ENCODE measurements at places on chromosomes 2 and 18. TPM values are rescaled to one million over a fixed set of nuclear protein-coding genes. Genes with fewer than 3 reads are reported as not detected.

- DNase-seq = no peak
Observed at GRCh38 chr2:148658807-148659722, 14.5 kb downstream of the EPC2 start.

GRCh38 chr2:222239091-222239490, 59.7 kb downstream of the PAX3 start:
- no peak for DNase-seq

DNA sequence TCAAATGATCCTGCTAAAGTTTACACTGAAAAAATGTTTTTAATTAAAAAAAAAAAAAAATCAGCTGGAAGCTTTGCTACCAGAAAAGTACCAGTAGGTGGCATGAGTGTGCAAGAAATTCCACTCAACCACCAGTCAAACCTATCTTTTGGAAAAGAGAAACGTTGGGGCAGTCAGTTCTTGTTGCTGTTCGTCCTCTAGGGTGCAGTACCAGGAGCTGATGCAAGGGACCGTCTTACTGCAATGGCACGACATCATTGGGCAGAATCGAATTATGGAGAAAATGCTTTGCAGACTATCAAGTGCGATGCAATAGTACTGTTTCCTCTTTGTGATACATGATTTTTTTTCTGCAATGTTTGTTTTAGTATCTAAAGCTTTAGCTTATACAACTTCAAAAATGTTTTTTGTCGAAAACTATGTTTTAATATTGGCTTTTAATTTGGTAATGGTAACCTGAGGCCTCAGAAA, 18.3 kb downstream of the YPEL5 start:
- DNase-seq = peak; percentile 93

GRCh38 chr2:117956036-117956796, 57.7 kb downstream of the CCDC93 start:
- DNase-seq = no peak

GRCh38 chr2:30235008-30235655, 3.8 kb downstream of the LBH start:
- DNase-seq = peak; percentile 24

- no peak for DNase-seq
Observed at GRCh38 chr2:239035997-239036731, 188.3 kb downstream of the TWIST2 start.

DNA sequence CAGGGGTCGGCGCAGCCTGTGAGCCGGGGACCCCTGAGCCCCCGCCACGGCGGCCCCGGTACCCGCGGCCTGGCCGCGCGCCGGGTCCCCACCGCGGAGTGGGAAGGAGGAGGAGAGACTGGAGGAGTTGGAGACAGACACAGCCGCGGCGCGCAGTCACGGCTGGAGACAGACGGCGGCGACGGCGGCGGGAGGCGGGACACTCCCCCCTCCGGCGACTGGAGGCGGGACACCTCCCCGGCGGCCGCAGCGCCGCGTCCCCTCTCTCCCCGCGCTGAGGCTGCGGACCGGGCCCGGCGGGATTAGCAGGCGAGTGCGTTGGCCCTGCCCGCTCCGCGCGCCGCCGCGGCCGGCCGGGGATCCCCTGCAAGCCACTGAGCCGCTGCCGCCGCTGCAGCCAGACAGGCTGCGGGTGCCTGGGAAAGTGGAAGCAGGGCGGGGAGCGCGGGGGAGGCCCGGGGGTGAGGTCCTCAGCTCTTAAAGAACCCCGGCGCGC, 1.0 kb upstream of the LDLRAD4 start:
- DNase-seq = peak; percentile 78

- DNase-seq = peak; percentile 73
Observed at GRCh38 chr2:3377279-3377611, 373 bp downstream of the EIPR1 start.

Gene VWC2L
- total RNA-seq = not detected

- no peak for DNase-seq
Observed at GRCh38 chr18:31857526-31858106, 85.3 kb downstream of the TRAPPC8 start.

- DNase-seq = no peak
Observed at GRCh38 chr2:218079943-218080913, 11.2 kb downstream of the RUFY4 start.

GRCh38 chr2:206937555-206937954, 1.8 kb upstream of the CPO start:
- no peak for DNase-seq

DNA sequence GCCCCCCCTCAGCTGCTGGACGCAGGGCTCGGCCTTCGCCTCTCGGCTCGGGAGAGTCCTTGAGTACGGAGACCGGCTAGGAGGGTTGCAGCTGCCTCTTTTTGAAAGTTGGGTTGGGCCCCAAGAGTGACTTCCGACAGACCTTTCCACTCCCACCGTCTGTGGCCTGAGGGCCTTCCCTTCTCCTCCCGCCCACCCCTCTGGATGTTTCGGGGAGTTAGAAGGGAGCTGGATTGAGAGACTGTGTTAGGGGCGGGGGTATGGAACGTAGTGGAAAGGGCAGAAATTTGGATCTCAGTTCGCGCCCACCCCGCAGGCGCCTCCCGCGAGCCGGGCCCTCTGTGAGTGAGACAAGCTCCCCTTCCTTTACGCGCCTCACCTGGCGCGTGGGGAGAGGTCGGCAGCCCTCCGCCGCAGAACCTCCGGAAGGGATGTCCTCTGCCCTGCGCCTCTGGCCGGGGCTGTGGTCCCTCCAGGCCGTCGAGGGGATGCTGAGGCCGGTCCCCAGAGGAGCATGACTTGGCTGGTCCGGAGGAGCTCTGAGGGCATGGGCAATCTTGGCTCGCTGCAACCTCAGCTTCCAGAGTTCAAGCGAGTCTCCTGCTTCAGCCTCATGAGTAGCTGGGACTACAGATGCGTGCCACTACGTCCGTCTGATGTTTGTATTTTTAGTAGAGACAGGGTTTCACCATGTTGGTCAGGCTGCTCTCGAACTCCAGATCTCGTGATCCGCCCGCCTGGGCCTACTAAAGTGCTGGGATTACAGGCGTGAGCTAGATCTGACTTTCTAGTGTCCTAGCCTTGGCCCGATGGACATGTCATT, 15.9 kb downstream of the C2orf74 start:
- DNase-seq = peak; percentile 72

DNA sequence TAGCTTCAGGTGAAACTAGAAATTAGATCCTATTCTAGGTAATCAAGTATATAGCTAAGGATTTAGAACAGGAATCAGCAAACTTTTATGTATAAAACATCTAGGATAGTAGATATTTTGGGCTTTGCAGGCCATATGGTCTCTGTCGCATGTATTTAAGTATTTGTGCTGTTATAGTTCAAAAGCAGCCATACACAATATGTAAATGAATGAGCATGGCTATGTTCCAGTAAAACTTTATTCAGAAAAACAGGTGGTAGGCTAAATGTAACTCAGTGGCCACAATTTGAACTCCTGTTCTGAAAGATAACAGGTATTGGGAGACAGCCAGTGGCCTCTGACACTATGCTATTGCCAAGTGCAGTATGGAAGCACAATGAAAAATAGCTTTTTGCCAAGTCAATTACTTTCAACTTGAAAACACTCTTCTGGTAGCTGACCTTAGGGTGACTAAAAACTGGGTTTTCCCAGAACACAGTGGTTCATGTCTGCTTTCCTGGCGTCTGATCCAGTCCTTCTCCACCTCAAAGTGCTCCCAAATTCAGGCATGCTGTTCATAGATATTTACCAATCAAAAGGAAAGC, 304.7 kb upstream of the SYT4 start:
- peak; percentile 28 for DNase-seq

- no peak for DNase-seq
Observed at GRCh38 chr2:42826231-42826630, 33.8 kb upstream of the HAAO start.

GRCh38 chr2:45586600-45586999, 24.5 kb downstream of the SRBD1 start:
- no peak for DNase-seq

Gene LIMS2
- 77.7 TPM for total RNA-seq

- DNase-seq = no peak
Observed at GRCh38 chr2:54073796-54074195, 41.6 kb upstream of the ACYP2 start.

Gene FHL2
- 42.6 TPM for total RNA-seq

GRCh38 chr18:13120255-13120654, 98.3 kb upstream of the LDLRAD4 start:
- DNase-seq = no peak

Gene CHMP1B
- total RNA-seq = 24.5 TPM

GRCh38 chr2:202044777-202045176, 11.1 kb downstream of the FZD7 start:
- no peak for DNase-seq

DNA sequence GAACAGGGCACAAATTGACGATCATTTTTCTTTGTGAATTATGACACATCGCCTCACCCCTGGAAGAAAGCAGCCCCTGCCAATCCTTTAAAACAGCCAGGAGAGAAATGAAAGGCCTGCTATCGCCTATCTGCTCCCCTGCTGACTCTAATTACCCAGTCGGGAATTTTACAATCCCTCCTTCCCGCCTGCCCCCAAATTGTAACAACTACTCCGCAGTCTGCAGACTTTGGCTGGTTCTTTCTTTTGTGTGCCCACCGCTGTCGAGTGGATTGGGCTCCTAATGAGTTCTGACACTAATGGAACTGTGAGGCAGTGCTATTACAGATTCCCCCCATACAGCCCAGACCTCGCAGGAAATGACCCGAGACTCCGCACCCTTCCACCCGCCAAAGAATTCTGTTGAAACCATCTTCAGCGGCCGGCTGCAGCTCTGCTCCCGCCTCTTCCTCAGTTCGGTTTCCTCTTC, 281.2 kb upstream of the PARD3B start:
- DNase-seq = no peak

Gene AQP12A
- not detected for total RNA-seq

Gene MSTN
- 2.0 TPM for total RNA-seq

DNA sequence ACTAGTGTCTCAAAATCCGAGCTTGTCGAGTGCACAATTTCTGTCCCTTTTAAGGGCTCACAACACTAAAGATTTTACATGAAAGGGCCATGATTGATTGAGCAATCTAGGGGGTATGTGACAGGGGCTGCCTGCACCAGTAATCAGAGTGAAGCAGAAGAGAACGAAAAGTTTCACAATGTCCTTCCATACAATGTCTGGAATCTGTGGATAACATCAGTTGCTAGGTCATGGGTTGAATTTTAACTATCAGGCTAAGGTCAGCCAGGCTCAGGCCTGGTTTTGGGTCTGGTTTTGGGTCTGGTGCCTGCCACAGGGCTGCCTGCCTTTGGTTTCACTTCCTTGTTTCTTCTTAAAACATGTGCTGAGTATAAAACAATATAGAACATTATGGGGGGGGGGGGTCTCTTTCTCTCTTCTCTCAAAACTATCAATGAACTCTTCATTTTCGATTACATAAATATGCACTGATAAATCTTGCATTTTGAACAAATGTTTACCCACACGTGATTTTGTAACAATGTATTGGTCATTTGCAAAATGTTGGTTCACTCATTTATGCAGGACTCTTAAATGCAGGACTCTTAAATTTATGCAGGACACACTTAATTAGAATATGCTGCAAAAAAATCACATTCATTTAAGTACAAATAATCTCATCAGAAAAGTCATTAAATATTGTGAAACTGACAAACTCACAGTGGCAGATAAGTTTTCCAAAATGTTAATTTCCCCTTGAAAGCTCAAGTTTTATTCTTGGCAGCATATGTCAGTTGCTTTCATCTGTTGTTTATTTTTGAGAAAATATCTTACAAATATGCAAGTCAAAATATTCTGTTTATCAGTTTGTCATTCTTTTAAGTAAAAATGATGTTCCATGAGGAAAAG, 290.5 kb upstream of the KYNU start:
- DNase-seq = no peak

Gene CCDC74A
- 1.3 TPM for total RNA-seq

Gene KCNS3
- 20.4 TPM for total RNA-seq

DNA sequence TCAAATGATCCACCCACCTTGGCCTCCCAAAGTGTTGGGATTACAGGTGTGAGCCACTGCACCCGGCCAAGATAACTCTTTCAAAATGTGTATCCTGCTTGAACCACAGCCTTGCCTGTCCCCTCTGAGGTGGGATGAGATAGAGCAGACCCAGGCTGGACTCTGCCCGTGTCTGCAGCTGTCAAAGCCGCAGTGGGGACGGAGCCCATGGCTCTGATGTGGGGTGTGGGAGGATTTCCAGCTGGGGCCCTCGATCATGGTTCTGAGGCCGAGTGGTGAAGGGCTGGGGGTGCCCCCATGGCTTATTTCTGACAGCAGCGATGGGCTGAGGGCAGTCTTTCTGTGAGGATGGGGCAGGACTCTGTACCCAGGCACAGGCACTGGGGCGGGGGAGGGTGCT, 104.5 kb downstream of the DGKD start:
- no peak for DNase-seq
